ENCODE measurements at places on chromosomes 2 and 18.

DNA sequence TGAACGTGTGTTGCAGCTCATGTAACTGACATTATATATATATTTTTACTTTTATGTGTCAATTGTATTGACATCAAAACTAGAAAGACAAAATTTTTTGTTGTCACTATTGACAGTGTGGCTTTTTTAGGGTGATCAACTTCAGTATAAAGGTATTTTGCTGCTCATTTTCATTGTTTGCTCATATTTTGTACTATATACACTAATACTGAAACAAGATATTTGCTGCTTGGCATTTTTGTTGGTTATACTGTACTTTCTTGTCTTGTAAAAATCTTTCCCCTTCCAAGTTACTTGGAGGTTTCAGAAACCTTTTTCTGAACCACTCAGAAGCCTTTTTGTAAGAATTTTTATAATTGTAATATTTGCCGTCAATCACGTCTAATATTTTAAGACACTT is 16.5 kb downstream of the AFTPH start:
- no peak for DNase-seq

DNA sequence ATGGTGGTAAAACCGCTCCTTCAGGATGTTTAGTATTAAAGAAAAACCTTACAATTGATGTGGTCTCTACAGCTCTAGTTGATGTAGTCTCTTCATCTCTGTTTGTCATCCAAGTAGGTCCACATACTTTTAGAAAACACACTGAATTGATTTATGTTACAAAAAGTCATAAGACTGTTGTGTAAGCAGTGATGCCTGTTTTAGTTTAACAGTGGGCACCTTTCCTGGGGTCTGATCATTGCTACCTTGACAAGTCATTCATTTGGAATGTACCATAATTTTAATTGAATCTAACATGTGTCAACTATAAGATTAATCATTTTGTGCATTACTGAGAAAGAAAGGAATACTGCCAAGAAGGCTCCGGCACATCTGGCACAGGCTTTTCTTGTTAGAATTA is 34.3 kb downstream of the GIGYF2 start:
- DNase-seq: no peak

DNA sequence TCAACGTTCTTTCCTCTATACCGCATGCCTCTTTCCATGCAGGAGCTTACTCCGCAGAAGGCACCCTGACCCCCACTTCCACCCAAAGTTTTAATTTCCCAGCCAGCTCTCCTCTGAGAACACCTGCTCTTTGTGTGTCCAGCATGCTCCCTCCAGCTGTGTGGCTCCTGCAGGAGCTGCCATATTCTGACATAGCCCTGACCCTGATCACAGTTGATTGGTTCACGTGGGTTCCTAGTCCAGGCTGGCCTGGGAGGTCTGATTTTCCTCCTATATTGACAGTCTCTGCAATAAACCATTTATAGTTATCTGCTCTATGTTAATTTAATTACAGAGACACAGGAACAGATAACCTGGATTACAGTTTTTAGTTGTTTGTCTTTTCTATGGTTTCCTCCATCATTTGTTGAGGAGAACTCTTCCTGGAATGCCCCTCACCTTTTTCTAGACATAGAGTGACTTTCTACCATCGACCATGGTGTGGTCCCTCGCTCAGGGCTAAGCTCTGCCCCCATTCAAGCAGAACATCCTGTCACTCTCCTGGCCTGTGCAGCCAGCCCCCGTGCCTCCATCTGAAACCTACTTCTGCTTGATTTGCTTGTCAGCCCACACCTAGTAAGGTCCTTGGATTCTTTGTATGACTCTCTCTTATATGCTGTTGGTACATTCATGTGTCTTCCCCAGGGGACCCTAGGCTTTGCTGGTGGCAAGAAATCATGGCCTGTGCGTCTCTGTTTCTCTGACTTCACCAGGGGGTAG is 231.5 kb downstream of the LPIN1 start:
- no peak for DNase-seq

DNA sequence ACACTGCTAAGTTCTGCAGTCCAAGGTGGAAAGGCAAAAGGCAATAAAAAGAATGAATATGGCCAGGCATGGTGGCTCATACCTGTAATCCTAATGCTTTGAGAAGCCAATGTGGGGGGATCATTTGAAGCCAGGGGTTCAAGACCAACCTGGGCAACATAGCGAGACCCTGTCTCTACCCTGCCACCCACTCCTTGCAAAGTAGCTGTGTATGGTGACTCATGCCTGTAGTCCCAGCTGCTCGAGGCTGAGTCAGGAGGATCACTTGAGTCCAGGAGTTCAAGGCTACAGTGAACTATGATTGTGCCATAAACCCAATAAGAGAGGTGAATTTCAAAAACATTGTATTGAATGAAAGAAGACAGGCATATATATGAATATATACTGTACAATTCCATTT is 2.4 kb downstream of the MYL12B start:
- DNase-seq: no peak

GRCh38 chr2:192314800-192315481 is 120.2 kb upstream of the TMEFF2 start:
- DNase-seq: no peak

DNA sequence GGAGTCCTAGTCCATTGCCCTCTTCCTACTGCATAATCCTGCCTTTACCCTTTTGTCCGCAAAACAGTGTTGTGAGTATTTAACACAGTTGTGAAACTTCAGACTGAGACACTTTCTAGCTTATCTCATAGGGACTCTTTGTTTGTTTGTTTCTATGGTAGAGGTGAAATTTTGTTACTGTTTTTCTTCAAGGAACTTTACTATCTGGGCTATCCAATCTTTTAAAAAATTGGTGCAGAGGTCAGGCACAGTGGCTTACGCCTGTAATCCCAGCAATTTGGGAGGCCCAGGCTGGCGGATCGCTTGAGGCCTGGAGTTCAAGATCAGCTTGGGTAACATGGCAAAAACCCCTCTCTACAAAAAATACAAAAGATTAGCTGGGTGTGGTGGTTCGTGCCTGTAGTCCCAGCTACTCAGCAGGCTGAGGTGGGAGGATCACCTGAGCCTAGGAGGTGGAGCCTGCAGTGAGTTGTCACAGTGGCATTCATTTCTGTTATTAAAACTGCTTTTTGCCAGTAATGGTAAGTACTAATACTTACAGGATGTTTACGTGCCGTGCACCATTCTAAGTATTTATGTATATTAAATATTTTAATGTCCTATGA is 18.8 kb downstream of the GMCL1 start:
- DNase-seq: no peak

DNA sequence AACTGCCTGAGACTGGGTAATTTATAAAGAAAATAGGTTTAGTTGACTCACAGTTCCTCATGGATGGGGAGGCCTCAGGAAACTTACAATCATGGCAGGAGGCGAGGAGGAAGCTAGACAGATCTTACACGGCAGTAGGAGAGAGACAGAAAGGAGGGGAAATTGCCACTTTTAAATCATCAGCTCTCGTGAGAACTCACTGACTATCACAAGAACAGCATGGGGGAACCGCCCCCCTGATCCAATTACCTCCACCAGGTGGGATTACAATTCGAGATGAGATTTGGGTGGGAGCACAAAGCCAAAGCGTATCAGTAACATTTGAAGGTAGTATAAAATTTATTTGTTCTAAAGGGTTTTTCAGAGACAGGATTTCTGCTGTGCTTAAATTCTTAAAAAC is 5.4 kb downstream of the GALM start:
- DNase-seq: no peak

DNA sequence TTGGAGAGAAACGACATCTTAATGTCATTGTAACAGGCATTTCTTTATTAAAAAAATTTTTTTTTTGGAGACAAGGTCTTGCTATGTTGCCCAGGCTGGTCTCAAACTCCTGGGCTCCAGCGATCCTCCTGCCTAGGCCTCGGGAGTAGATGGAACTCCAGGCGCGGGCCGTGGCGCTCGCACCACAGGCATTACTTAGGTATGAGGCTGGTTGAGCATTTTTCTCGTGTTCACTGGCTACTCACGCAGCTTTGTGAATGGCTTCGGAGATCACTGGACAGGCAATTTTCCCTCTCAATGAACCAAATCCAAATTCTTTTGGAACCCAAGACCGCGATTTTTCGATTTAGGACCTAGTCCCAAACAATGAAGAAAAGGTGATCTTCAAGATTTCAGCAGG is 795 bp upstream of the TCF7L1 start:
- no peak for DNase-seq

- DNase-seq: no peak
These were observed 473.2 kb upstream of the SPHKAP start for GRCh38 chr2:228654707-228655106.

DNA sequence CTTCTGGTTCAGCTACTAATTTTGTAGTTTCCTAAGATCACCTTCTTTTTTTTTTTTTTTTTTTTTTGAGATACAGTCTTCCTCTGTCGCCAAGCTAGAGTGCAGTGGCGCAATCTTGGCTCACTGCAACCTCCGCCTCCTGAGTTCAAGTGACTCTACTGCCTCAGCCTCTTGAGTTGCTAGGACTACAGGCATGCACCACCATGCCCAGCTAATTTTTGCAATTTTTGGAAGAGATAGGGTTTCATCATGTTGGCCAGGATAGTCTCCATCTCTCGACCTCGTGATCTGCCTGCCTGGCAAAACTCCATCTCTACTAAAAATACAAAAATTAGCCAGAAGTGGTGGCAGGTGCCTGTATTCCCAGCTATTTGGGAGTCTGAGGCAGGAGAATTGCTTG is 301.5 kb upstream of the TFPI start:
- DNase-seq: no peak

DNA sequence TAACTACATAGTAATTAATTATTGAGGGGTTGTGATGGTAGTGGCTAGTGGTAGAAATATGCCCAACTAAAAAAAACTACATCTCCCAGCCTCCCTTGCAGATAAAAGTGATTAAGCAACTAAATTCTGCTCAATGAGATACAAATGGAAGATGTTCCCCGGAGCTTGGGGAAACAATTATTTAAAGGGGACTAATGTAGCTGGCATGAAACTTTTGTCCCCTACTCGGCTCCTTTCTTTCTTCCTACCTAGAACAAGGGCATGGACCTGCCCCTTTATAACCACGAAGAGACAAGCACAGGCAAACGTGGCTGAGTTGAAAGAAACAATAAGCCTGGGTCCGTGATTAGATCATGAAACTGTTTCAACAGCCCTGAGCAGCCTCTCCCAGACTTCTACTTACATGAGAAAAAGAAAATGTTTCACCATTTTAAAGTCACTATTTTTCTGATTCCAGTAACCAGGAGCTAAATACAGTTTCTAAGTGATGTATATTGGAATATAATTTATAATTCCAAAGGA is 236.9 kb downstream of the SCG2 start:
- no peak for DNase-seq

DNA sequence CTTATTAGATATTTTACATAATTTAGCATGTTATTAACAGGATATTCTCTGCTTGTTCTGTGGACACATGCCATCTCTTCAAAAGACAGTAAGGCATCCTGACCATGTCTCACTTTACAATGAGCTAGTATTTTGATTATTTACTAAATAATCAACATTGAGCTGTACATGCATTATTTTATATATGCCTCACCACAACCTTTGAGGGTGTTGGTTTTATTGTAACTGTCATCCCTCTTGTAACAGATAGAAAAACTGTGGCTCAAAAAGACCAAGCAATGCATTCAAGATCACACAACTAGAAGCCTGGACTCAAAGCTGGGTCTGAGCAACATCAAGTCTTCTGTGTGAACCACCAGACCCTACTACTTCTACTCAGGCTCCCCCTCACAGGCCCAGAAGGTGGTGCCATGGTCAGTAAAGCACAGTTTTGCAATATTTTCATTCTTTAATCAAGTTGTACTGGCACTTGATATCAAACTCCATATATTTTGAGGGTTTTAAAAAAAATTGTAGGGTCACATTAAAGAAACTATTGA is 105.1 kb upstream of the ARL5A start:
- no peak for DNase-seq

DNA sequence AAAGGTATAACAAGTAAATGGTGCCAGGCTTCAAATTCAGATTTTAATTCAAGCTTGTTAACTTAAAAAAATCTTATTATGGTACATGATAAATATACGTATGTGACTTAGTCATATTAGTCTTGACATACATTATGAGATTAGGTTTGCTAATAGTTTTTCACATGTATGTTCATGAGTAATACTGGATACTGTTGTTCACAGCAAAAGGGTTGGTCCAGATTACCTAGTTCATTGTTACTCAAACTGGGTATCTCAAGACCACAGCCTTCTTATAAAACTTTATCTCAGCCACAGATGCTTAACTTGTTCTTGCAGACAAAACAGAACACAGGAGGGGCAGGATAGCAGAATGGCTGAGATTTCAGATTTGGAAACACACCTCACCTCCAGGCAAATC is 26.8 kb downstream of the VPS4B start:
- DNase-seq: no peak

DNA sequence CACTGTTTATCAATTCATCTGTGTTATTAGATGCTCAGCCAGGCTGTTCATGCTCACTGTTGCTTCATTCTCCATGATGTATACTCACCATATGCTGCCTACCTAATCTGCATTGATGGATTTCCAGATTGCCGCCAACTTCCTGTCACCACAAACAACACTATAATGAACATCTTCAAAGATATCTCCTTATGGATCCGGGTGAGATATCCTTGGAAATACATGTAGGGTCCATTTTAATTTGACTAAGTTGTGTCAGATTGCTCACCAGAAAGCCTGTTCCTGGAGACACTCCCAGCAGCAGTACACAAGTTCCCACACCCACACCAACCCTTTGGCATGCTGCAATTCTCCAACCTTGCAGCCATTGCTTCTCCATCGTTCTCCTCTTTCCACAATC is 547.5 kb upstream of the TNP1 start:
- no peak for DNase-seq

- no peak for DNase-seq
These were observed 22.3 kb downstream of the TMEM18 start for GRCh38 chr2:654896-655295.

GRCh38 chr18:42051411-42051810 is 96.4 kb downstream of the PIK3C3 start:
- no peak for DNase-seq

DNA sequence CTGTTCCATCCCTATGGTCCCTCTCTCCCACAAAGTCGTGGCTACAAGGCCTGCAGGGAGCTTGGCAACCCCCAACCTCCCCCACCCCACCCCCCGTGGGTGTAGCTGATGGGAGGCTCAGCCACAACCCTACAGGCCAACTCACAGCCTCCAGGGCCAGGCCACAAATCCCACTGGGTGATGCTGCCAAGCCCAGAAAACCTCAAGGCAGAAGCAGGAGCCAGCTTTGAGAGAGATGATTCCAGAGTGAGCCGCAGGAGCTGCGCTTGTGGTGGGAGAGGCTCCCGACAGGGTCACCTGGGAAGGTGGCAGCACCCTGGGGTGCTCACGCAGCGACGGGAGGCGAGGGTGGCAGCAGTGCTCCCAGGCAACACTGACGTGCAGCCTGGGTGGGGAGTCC is 44.8 kb downstream of the ADCY3 start:
- DNase-seq: no peak

Measured in posterior cingulate gyrus (tissue), 11 donors.